Dermis blood vessel endothelial cell (primary cell): ENCODE measurements at places on chromosomes 6 and 20. TPM values are rescaled to one million over a fixed set of nuclear protein-coding genes. Genes with fewer than 3 reads are reported as not detected.

The CNBD2 gene
- total RNA-seq = 2.8 and 5.3 TPM in 2 replicates

The STX11 gene
- total RNA-seq = 16.7 and 17.2 TPM in 2 replicates

The SYTL3 gene
- 0.70 and 0.85 TPM in 2 replicates for total RNA-seq

The MACROD2 gene
- 0.28 and 0.85 TPM in 2 replicates for total RNA-seq

The HTR1B gene
- total RNA-seq = 6.1 and 11.7 TPM in 2 replicates

The SCRT2 gene
- total RNA-seq = not detected in 2 replicates

The TRDN gene
- not detected in 2 replicates for total RNA-seq

The ISM1 gene
- 0.09 and 0.17 TPM in 2 replicates for total RNA-seq

The PLAGL2 gene
- 2.6 and 4.1 TPM in 2 replicates for total RNA-seq

The HLA-DQB1 gene
- not detected in 2 replicates for total RNA-seq

The FAM110A gene
- 2.7 and 2.9 TPM in 2 replicates for total RNA-seq

The TGM3 gene
- total RNA-seq = not detected in 2 replicates

The NKAIN2 gene
- not detected in 2 replicates for total RNA-seq

The RIPPLY2 gene
- total RNA-seq = 0.42 TPM in 1 of 2 replicates, not detected in the other

The AVP gene
- total RNA-seq = not detected in 2 replicates

The WFDC5 gene
- total RNA-seq = not detected in 2 replicates

The DCDC2 gene
- 1.0 and 1.5 TPM in 2 replicates for total RNA-seq

The DNMT3B gene
- 2.9 and 5.5 TPM in 2 replicates for total RNA-seq

The F13A1 gene
- total RNA-seq = not detected in 2 replicates

The GRM1 gene
- total RNA-seq = 0.05 TPM in 1 of 2 replicates, not detected in the other

The MRPS18A gene
- 44.2 and 57.1 TPM in 2 replicates for total RNA-seq

The CEP85L gene
- total RNA-seq = 14.1 and 14.7 TPM in 2 replicates

The SNHG17 gene
- 6.7 and 11.6 TPM in 2 replicates for total RNA-seq

The HLA-G gene
- not detected in 2 replicates for total RNA-seq

The SERAC1 gene
- 9.3 and 11.9 TPM in 2 replicates for total RNA-seq

The GRIK2 gene
- under 0.01 and 0.34 TPM in 2 replicates for total RNA-seq
